ENCODE measurements at places on chromosomes 3 and 15.

DNA sequence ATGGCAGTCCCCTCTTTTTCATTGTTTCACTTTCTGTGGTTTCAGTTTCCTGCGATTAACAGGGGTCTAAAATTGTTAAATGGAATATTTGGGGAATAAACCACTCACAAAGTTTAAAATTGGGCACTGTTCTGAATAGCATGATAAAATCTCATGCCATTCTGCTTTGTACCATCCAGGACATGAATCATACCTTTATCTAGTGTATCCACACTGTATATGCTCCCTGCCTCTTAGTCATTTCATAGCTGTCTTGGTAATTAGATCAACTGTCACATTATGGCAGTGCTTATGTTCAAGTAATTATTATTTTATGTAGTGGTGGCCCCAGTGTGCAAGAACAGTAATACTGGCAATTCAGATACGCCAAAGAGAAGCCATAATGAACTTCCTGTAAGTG, 734.5 kb downstream of the ZPLD1 start:
- no peak for DNase-seq

GRCh38 chr3:170164717-170165116, 16.8 kb downstream of the PHC3 start:
- no peak for DNase-seq

DNA sequence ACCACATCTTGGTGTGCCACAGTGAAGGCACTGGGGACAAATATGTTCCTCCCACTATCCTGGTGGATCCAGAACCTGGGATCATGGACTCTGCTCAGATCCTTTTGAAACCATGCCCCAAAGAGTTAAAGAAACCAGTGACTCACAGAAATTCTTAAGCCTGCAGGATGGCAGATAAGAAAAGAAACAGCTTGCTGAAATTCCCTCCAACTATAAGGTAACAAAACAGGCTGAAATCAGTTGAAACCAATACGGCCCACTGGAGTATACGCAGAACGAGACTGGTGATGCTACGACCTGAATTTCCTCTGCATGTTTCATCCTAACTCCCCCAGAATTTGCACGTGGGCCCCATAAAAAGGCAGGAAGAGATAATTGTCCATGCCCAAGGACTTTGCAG, 209.6 kb downstream of the TJP1 start:
- no peak for DNase-seq

DNA sequence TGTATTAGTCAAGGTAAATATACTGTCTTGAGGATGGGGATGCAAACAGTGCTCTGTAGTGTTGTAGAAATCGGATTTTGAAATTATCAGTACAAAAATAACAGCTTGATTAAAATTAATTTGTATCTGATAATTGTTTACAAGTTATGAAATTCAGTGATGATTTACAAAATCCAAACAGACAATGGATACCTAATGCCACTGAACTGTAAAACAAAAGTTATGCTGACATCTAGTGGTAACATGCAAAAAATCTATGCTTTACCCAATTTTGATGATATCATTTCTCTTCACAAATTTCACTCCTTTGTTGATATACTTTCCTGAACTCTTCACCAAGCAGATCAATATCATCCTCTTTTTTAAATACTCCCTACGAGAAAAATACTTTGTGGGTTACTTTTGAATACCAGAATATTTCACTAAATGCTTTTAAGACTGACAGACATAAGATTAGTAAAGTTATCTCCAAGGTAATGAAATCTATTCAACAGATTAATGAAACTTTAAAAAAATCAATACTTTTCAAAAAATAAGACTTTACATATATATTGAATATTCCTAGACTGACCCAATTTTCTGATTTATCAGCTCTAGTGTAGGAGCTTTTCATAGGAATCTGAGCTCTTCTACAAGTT, 36.0 kb downstream of the MNS1 start:
- no peak for DNase-seq

GRCh38 chr3:152902141-152902669, 67.3 kb downstream of the P2RY1 start:
- DNase-seq = no peak

GRCh38 chr3:128858167-128858566, 21.3 kb upstream of the ACAD9 start:
- DNase-seq = no peak

GRCh38 chr3:114034787-114035545, 21.4 kb downstream of the CCDC191 start:
- DNase-seq = no peak

- DNase-seq = no peak
These were observed 99.5 kb upstream of the FAM98B start for GRCh38 chr15:38354315-38354929.

DNA sequence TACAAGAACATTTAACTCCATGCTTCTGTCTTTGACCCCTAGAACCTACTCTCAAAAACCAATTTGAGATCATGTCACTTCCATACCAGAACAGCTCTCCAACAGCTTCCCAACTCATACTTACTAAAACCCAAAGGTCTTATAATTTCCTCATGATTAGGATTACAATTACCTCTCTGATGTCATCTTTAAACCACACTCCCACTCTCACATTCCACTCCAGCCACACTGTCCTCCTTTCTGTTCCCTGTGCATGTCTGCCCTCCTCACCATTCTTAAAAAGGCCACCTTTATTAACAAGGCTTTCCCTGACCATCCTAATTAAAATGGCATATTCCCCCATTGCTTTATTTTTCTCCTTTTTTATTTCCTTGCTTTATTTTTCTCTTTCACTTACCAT, 18.9 kb downstream of the PHC3 start:
- DNase-seq = no peak

All from mesenteric fat pad (tissue), 1 donor.